ENCODE measurements at places on chromosomes 5 and 9. TPM values are rescaled to one million over a fixed set of nuclear protein-coding genes. Genes with fewer than 3 reads are reported as not detected.
A peak's percentile ranks its signal among the peaks of the same experiment; 100 is the strongest.

PDE8B gene
- 0.62 TPM for total RNA-seq

DNA sequence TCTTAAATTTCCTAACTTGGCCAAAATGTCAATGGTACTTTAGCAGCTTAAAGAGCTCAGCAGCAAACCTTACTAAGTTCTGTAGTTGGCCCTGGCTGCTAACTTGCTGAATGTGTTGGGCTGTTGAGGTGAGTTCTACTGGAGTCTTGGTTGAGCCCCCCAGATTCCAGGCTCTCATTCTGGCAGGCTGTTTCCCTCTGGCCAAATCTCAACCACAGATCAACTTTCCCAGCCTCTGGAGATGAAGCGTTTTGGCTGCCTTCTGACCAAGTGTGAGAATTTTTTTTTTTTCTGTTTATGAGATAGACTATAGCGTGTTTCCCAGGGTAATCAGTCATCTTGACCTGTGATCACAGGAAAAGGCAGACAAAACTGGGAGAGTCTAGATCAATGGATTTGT, 343.7 kb downstream of the EBF1 start:
- no peak overlapping the region for H3K4me3 ChIP-seq
- H3K4me1 ChIP-seq, result no peaks in the 10 kb centered on the region
- H3K27ac ChIP-seq, result no peak overlapping the region

DNA sequence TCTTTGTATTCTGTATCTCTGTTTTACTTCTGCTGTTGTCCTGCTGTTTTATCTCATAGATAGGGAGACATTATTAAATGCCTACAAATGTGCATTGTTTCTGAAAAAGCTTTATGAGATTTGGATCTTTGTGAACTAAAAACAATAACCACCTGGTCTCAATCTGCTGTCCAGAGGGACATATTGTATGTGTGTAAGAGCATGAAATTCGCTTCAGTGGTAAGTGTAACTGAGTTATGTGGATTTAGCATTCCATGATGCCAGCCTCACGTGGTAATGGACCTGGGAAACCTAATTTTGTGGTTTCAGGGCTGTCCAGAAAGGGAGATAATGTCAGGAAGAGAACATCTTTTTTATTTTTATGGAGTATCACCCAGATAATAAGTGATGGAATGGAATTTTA, 119.3 kb downstream of the GDNF start:
- H3K4me1 ChIP-seq, result peaks cover 7% of the 10 kb centered on the region
- no peak overlapping the region for H3K4me3 ChIP-seq
- no peak for DNase-seq
- H3K36me3 ChIP-seq, result no peaks in the 10 kb centered on the region
- H3K27me3 ChIP-seq, result no peaks in the 10 kb centered on the region

DNA sequence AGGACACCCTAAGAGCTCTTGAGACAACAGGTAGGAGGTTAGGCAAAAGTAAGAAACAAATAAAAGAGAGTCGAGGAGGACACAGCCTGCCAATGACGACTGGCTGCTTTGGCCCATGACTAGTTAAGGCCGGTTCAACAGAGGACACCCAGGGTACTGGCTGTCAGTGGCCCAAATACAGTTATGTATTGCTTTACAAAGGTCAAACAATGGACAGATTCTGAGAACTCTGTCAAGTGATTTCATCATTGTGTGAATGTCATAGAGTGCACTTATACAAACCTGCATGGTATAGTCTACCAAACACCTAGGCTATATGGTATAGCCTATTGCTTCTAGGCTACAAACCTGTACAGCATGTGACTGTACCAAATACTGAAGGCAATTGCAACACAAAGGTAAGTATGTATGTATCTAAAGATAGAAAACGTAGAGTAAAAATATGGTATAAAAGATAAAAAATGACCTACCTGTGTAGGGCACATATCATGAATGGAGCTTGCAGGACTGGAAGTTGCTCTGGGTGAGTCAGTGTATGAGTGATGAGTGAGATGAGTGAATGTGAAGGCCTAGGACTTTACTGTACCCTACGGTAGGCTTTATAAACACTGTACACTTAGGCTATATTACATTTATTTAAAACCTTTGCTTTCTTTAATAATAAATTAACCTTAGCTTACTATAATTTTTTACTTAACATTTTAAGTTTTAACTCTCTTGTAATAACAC, 6.5 kb upstream of the FAM81B start:
- no peak overlapping the region for H3K27ac ChIP-seq
- H3K36me3 ChIP-seq, result no peaks in the 10 kb centered on the region
- no peak for DNase-seq

- peak overlapping the region; percentile 63 for H3K27ac ChIP-seq
- peaks cover 17% of the 10 kb centered on the region for H3K4me1 ChIP-seq
- no peaks in the 10 kb centered on the region for H3K27me3 ChIP-seq
- H3K4me3 ChIP-seq, result peak overlapping the region; percentile 3
- DNase-seq, result no peak
Measured at GRCh38 chr9:135992486-135993408, 31.6 kb upstream of the UBAC1 start.

DNA sequence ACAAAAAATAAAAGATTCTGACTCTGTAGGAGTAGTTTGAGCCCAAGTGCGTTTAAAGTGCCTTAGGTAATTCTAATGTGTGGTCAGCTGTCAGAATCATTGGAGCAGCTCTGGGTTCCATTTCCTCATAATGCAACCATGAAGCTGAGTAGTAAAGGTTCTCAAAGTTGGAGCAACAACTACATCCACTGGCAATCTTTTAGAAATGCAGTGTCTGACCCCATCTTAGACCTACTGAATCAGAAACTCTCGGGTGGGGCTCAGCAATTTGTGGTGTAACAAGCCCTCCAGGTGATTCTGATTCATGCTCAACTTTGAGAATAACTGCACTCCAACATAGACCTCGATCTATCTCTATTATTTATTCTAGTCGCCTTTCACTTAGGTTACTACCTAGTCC, 7.6 kb upstream of the ALDH1A1 start:
- H3K27ac ChIP-seq, result no peak overlapping the region
- no peaks in the 10 kb centered on the region for H3K27me3 ChIP-seq
- no peaks in the 10 kb centered on the region for H3K36me3 ChIP-seq

- DNase-seq, result no peak
- no peaks in the 10 kb centered on the region for H3K27me3 ChIP-seq
- H3K4me3 ChIP-seq, result no peak overlapping the region
- no peaks in the 10 kb centered on the region for H3K4me1 ChIP-seq
- H3K36me3 ChIP-seq, result no peaks in the 10 kb centered on the region
- H3K27ac ChIP-seq, result no peak overlapping the region
Measured at GRCh38 chr9:10236161-10236560, 376.6 kb downstream of the PTPRD start.

- no peaks in the 10 kb centered on the region for H3K4me1 ChIP-seq
- H3K4me3 ChIP-seq, result no peak overlapping the region
- no peaks in the 10 kb centered on the region for H3K36me3 ChIP-seq
- H3K27ac ChIP-seq, result no peak overlapping the region
Measured at GRCh38 chr5:54720341-54720740, 202.8 kb downstream of the SNX18 start.

DNA sequence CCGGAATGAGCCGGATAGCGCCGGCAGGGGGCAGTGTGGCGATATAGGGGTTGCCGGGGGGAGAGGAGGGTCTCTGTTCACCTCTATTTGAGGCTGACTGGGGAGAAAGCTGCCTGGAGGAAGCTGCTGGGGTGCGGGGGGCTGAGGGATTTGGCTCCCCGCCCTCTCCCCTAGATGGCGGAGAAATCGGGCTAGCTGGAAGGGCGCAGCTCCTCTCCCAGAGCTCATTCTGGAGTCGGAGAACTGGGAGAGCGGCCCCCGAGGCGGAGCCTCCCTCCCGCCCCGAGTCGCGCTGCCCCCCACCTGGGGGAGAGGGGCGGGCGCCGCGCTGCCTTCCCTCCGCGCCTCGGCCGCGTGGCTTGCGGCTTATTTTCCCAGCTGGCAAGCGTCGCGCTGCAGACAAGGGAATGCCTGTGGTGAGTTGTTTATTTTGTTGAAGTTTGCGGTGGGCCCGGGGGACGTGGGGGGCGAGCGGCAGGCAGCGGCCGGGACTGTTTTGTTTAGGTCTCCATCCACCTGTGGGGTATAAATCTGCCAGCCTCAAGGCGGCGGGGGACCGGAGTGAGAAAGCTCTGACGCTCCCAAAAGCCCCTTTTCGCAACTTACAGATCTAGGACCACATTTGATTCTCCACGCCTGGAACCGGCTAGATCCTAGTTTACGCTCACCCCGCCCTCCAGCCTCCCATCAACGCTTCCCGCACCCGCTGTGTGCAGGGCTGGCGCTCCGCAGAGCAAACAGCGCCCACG, 4.1 kb upstream of the RGMB start:
- no peaks in the 10 kb centered on the region for H3K36me3 ChIP-seq
- H3K4me3 ChIP-seq, result peak overlapping the region; percentile 90
- no peak for DNase-seq
- H3K27me3 ChIP-seq, result no peaks in the 10 kb centered on the region

ZDHHC11 gene
- total RNA-seq, result 3.0 TPM

DNA sequence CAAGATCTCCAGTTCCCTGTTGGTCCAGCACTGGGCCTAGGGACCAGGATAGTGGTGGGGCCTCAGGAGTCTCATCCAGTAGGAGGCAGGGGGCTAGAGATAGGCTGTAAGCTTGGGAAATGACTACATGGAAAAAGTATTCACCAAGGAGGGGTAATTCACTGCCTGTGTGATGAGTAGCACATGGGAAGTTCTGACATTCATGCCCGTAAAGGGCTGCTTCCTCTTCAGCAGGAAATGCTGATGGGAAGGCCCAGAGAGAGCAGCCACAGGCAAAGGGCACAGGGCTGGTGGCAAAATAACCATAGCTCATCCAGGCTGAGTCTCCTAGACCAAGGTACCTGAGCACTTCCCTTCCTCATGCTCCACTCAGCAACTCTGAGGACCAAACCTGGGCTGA, 23.1 kb upstream of the FRRS1L start:
- DNase-seq, result no peak
- H3K27ac ChIP-seq, result no peak overlapping the region
- H3K4me3 ChIP-seq, result no peak overlapping the region
- no peaks in the 10 kb centered on the region for H3K4me1 ChIP-seq
- no peaks in the 10 kb centered on the region for H3K36me3 ChIP-seq

LRRC70 gene
- total RNA-seq, result 0.13 TPM

- H3K27me3 ChIP-seq, result no peaks in the 10 kb centered on the region
- H3K27ac ChIP-seq, result no peak overlapping the region
- no peak for DNase-seq
Measured at GRCh38 chr5:10731913-10732312, 29.1 kb downstream of the DAP start.

ANKRD33B gene
- total RNA-seq, result 19.1 TPM

- H3K4me3 ChIP-seq, result peak within 1 kb of the TSS; percentile 72
- H3K27ac ChIP-seq, result peak within 1 kb of the TSS; percentile 94
- peaks cover 20% of the 10 kb centered on the region for H3K4me1 ChIP-seq
- DNase-seq, result no peak
- no peaks in the 10 kb centered on the region for H3K36me3 ChIP-seq
- no peaks in the 10 kb centered on the region for H3K27me3 ChIP-seq
Measured at GRCh38 chr9:100426530-100427365, at the start of gene MSANTD3. Gene MSANTD3, plus strand, starts transcription at chr9:100427143. Its CDS starts 14,796 bp downstream, at chr9:100441939.

DNA sequence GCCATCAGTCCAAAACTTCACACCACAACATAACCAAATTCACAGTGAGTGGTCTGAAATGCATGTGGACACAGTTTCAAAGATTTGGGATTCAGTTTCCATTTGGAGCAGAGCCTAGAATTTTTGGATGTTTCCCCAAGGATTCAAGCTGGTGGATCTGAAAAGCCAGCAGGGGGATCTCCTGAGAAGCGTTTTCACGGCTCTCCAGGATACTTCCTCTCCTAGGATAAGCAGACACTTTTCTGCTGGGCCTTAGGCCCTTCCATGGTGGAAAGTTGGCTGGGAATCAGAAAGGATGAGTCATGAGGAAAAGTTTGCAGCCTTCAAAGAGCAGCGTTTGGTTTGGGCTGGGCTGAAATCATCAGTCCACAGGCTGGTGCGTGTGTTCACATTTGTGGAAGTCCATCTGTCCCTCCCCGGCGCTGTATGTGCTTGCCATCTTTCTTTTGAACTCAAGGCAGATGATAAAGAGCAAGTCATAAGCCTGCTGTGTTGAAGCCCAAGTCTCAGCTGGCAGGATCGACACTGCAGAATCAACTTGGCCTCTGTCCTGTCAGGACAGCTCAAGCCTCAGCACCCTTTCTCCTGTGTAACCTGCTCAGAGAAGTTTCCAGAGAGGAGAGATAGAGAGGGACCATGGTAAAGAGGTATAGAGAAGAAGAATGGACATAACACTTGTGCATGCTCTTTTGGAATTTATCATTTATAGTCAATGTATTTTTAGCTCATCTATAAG, 152.6 kb upstream of the MSX2 start:
- no peaks in the 10 kb centered on the region for H3K36me3 ChIP-seq
- H3K27ac ChIP-seq, result peak overlapping the region; percentile 44
- H3K4me1 ChIP-seq, result peaks cover 37% of the 10 kb centered on the region
- H3K27me3 ChIP-seq, result no peaks in the 10 kb centered on the region
- DNase-seq, result peak; percentile 76
- H3K4me3 ChIP-seq, result no peak overlapping the region

- H3K27me3 ChIP-seq, result no peaks in the 10 kb centered on the region
- DNase-seq, result no peak
- H3K36me3 ChIP-seq, result no peaks in the 10 kb centered on the region
- H3K4me1 ChIP-seq, result no peaks in the 10 kb centered on the region
- no peak overlapping the region for H3K27ac ChIP-seq
Measured at GRCh38 chr5:35761541-35761940, 95.2 kb upstream of the IL7R start.

DNA sequence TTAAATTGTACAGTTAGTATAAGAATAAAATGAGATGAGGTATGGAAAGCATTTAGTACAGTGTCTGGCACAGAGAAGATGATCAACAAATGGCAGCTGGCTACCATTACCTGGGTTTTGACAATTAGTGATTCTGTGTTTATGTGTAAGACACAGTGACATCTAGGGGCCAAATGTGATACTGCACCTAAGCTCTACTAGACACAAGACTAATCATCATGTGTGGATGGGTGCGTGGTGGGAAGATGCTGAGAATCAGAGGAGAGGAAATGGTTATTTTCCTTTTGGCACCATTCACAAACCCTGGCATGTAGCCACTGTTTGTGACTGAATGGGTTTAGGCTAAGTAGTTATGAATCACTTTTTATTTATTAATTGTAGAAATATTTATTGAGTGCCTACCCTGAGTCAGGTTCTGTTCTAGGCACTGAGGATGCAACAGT, 109.8 kb upstream of the TBC1D2 start:
- no peaks in the 10 kb centered on the region for H3K27me3 ChIP-seq
- no peak for DNase-seq
- H3K36me3 ChIP-seq, result no peaks in the 10 kb centered on the region
- H3K27ac ChIP-seq, result no peak overlapping the region
- no peak overlapping the region for H3K4me3 ChIP-seq

GRCh38 chr5:93890657-93891056, 149.3 kb upstream of the POU5F2 start:
- no peaks in the 10 kb centered on the region for H3K36me3 ChIP-seq
- no peaks in the 10 kb centered on the region for H3K4me1 ChIP-seq
- H3K27me3 ChIP-seq, result no peaks in the 10 kb centered on the region
- H3K27ac ChIP-seq, result no peak overlapping the region
- no peak overlapping the region for H3K4me3 ChIP-seq
- no peak for DNase-seq

DNA sequence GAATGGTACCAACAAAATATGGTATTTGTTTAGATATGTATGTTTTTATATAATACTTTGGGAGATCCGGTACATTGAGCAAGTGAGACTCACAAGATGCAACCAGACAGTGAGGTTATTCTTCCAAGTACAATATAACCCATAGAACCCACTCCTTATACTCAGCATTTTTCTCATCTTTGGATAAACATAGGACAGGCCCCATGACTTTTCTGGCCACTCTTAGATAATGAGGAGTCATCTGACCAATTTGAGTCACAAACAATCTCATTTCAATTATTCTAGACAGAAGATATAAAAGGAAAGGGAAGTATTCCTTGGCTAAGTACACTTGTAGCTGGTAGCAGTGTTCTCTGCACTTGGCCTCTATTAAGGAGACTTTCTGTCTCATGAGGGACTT, 150.2 kb downstream of the SGCD start:
- H3K4me3 ChIP-seq, result no peak overlapping the region
- no peaks in the 10 kb centered on the region for H3K4me1 ChIP-seq
- no peak for DNase-seq

Measured in Panc1 (cell line).